ENCODE measurements at places on chromosomes 12 and 14.
A peak's percentile ranks its signal among the peaks of the same experiment; 100 is the strongest.

DNA sequence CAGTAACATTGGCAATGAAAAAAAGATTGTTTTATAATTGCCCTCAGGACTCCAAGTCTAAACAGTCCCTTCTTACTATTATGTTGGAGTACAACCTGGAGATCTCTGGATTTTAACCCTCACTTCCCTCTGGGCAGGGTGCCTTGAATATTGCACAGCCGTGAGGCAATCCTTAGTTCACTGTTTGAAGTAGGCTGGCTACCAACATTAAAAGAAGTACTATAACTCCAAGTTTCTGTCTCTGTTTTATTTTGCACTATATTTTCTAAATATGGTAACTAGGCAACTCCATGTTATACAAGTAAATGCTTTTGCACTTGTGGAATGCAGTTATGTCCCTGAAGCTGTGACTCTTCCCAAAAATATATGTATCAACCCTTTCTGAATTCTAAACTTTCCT lies 490.7 kb downstream of the EGLN3 start:
- peak; percentile 59 for DNase-seq

DNA sequence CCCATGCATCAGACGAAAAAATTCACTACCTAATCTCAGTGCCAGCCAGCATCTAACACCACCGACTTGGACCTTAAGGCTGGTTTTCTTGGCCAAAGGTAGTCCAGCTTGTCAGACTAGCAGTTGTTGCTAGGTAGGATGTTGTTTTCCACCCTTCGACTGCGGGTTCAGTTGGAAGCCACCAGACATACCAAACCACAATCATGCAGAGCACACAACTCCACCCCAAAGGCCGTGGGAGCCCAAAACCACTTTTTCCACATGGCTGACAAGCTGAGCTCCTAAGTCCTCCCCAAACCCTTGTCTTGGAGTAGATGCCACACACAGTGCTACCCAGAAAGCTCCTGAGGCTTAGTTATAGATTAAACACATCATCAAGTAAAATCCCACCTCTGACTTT lies 46.8 kb downstream of the LRIG3 start:
- DNase-seq, result no peak

- peak; percentile 35 for DNase-seq
Measured at GRCh38 chr14:74934476-74935359, 11.7 kb upstream of the RPS6KL1 start.

DNA sequence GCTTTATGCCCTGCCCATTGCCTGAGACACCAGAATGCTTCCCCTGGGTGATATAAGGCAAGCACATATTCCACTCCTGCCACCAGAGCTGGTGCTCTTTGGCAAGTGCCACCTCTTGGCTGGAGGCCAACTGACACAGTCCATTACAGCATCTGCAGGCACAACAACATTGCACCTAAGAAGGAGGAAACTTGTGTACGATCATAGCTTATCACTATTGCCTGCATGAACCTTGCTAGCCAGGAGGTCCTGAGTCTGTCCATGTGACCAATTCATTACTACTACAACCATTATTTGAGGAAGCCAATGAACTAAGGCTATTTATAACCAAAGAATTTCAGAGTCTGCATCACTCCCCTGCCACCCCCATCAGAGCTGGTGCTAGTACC lies 119.8 kb upstream of the SCAF11 start:
- no peak for DNase-seq

DNA sequence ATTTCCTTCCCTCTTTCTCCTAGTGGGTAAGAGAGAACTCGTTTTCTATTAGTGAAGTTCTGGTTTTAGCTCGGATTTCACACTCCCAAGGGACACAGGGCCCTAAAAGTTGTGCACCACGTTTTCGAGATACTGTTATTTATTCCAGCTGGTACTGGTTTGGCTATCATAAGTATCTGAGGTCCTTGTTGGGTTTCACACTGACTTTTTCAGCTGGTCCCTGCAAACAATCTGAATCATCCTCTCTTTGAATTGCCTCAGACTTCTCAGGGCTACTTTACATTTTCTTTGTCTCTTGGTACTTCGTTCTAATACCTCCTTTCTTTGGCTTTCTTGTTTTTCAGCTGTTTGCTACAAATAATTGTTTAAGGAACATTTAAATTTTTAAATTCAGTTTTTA lies 75.7 kb downstream of the SCN8A start:
- DNase-seq, result no peak
